ENCODE measurements at places on chromosomes 2 and 18.

DNA sequence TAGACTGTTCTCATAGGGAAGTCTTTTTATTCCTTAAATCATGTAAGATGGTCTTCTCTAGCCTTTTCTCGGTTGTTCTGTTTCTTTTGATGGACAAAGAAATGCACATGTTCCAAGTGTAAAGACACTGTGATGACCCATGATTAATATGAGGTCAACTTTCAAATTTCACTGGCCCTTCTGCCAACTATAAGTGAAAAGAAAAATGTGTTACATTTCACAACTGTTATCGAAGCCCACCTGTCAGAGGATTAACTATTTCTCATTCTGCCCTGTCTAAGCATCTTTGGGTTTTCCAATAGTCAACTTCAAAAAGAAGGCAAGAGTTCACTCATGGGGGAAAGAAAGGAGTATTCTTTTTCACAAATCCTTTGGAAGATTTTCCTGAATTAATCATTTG lies 3.3 kb downstream of the RDH14 start:
- DNase-seq, result no peak

GRCh38 chr2:56656826-56657225 lies 473.0 kb downstream of the CCDC85A start:
- DNase-seq, result no peak

DNA sequence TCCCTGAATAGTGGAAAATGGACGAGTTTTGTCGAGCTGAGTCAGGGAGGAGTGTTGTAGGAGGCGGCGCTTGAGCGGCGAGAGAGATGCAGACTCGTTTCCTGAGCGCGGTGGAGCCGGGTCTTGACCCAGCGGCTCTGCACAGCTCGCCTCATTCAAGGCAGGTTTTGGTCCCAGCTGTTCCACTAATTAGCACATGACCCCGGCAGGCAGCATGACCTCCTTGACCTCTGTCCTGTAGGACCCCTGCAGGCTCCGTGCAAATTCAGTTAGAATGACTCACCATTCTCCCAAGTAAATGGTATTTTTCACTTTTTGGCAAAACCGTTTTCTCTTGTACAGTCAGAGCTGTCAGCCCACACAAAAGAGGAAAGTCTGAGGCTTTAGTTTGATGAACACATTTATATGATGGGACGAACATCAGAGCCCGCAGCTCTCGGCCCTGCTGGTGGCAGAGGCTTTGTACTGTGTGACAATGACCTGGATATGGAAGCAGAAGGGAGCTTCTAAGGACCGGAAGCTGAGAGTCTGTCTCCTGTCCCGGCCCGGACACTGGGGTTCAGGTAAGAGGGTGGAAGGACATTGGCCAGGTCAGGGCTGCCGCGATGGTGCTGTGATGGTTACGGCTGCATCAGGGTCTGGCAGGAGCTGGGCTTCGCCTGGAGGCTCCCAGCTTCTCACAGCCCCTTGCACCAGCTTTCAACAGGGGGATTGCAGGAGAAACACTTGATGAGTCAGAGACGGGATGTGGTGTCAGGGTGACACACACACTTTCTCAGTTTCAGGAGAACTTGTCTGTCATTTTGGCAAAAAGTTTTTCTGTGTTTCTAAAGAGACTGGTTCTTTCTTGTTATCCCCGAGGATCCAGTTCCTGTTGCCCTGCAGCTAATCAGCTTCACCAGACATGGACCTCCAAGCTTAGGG lies 29.9 kb upstream of the ALKAL2 start:
- DNase-seq, result no peak

- peak; percentile 52 for DNase-seq
These were observed 127.8 kb downstream of the STK39 start for GRCh38 chr2:168119515-168120141.

DNA sequence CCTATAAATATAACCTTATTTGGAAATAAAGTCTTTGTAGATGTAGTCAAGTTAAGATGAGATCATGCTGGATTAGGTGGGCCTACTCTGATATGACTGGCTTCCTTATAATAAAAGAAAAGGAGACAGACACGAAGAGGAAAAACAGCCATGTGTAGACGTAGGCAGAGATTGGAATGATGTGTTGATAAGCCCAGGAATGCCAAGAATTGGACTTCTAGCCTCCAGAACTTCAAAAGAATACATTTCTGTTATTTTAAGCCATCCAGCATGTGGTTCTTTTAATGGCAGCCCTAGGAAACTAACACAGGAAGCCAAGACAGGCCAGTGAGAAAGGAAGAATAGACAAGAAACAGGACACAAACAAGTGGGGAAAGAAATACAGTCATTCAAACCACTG lies 68.6 kb downstream of the NYAP2 start:
- no peak for DNase-seq

DNA sequence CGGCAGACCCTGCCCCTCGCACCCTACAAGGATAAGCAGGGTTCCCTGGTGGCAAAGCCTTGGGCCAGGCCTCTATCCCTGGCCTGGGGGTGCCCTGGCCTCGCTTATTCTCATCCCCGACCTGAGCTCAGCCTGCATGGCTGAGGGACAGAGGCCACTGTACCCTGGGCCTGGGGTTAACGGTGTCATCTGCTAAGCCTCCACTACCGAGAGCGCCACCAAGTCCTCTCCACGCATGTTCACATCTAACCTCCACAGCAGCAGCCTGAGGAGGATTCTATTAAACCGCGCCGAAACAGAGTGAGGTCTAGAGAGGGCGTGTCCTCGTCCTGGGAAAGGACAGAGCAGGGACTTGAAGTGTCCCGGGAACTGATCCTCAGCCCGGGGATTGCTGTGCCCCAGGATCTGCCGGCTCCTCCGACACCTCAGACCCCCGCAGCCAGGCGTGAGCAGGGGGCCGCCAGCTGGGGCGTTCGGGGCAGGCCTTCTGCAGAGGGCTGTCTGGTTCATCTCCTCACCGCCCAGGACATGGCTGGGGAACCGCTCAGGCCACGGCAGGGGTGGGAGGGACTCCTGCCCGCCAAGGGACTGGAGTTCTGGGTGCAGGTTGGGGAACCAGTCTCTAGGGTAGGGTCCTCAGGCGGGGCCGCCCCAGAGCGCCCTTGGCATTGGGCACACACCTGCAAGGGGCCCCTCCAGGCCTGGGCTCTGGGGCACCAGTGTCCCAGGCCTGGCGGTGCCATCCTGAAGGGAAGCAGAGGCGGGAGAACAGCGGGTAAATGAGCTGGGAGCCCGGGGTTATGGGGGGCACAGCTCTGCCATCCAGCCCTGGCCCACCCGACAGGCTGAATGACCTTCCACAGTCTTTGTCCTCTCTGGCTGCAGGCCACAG lies 68.0 kb upstream of the SMAD7 start:
- DNase-seq, result no peak

DNA sequence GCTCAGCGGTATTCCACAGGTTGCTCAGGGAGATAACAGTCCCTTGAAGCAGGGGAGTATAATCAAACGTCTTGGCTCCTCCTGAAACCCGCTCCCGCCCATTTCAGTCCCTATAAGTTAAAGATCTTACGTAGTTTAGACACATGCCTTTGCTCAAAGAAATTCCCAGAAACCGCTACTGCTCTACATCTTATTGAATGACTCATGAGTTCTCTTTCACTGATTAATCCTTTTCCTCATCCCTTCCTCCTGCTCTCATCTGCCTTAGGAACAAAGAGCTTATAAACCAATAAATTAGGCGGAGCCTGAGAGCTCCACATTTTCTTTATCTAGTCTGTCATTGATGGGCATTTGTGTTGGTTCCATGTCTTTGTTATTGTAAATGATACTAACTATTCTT lies 4.2 kb upstream of the SERPINB4 start:
- no peak for DNase-seq

DNA sequence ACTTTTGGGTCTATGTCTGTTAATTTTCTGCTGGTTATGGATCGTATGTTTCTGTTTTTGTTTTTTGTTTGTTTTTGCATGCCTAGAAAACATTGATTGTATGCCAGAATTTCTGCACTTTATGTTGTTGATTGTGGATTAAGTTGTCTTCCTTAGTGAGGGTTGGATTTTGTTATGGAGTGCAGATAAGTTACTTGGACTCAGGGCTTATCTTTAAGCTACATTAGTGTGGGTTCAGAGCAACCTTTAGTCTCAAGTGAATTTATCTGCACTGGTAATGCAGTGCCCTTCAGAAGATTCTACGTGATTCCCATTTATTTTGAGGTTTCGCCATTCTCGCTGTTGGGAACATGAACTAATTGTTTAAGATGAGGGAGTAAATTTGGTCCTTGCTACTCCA lies 32.9 kb downstream of the UBR3 start:
- DNase-seq, result no peak

DNA sequence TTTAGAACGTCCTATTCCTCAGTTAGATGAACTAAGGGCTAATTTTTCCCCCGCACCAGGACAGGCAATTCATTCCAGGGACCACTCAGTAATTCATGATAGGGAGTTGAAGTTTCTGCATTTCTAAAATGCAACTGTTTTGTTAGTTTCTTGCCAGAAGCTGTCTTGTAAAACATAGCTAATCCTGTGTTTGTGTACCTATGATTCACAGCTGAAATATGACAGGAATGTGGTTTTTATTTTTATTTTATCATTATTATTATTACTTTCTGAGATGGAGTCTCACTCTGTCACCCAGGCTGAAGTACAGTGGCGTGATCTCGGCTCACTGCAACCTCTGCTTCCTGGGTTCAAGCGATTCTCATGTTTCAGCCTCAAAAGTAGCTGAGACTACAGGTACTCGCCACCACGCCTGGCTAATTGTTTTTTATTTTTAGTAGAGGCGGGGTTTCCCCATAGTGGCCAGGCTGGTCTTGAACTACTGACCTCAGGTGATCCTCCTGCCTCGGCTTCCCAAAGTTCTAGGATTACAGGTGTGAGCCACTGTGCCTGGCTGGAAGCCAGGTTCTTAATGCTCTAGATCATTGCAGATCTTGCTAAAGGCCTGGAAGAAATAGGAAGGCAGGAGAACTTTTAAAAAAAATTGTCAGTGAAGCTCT lies 154.8 kb upstream of the FHL2 start:
- DNase-seq, result no peak

GRCh38 chr2:129828792-129829191 lies 150.7 kb upstream of the RAB6C start:
- DNase-seq, result no peak

DNA sequence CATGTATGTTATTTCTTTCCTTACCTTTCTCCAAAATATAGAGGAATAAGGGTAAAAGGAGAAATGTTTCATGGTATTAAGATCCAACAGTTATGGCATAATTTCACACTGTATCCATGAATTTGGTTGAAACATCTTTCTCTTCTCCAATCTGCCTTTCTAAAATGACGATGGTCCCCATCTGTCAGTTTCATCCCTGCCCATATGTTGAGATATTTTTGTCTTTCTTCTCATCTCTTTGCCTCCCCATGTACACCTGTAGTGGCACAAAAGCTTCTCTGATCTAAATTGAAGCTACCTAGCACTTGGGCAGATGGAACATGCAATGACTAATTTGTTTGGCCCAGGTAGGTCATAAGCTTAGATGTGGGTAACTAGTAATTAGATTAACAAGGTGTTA lies 90.7 kb upstream of the LRRTM1 start:
- DNase-seq, result no peak

DNA sequence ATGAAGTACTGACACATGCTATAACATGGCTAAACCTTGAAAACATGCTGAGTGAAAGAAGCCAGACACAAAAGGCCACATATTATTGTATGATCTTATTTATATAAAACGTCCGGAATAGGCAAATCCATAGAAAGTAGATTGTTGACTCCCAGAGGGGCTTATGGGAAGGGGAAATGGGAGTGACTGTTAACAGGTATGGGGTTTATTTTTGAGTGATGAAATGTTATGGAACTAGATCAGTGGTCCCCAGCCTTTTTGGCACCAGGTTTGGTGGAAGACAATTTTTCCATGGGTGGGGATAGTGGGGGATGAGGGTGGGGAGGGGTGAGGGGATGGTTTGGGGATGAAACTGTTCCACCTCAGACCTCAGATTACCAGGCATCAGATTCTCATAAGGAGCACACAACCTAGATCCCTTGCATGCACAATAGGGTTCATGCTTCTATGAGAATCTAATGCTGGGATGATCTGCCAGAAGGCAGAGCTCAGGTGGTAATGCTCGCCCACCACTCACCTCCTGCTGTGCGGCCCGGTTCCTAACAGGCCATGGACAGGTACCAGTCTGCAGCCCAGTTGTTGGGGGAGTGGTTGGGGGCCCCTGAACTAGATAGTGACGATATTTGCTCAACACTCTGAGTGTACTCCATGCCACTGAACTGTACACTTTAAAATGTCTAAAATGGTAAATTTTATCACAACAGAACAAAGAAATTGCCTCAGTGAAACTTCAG lies 59.1 kb downstream of the EFEMP1 start:
- DNase-seq, result no peak

GRCh38 chr18:57188851-57189557 lies 42.1 kb downstream of the BOD1L2 start:
- no peak for DNase-seq

GRCh38 chr2:237739101-237739500 lies 59.5 kb upstream of the RBM44 start:
- no peak for DNase-seq

DNA sequence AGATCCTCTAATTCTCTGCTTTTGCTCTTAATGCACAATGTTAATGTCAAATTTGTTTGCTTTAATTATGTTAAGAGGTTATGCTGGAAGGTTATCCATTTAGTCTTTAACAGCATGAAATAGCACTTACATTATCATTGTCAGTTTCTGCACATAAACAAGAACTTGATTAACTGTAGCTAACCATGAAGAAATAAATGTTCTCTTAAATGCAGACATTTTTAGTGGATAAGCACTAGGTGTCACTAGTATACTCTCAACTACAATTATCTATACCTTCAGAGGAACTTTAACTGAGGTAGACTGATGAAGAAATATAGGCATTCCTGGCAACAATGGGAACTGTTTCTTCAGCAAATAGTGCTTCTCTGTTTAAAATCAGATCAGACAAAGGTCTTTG lies 178.8 kb upstream of the CHST9 start:
- DNase-seq, result no peak

Measured in iPS DF 6.9 (cell line).